Mesenteric fat pad (tissue), 1 donor: ENCODE measurements at places on chromosomes 11 and 22.
A peak's percentile ranks its signal among the peaks of the same experiment; 100 is the strongest.

DNA sequence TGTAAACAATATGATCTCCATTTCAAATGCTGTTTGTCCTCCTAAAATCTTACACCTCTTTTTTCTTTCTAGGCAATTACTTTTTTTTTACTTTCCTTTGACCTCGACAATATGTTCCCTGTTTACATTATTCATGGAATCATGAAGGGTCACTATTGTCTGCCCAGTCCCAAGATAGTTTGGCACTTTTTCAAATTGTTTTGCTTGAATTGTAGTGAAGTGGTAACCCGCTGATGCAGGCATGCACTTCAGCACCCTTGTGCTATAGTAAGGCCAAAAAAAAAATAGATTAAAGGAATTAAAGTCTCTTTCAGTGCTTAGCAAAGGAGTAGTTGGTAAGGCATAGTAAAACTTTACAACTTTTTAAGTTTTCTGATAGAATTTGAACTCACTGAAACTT lies 90.9 kb downstream of the PAX6 start:
- no peak for DNase-seq

DNA sequence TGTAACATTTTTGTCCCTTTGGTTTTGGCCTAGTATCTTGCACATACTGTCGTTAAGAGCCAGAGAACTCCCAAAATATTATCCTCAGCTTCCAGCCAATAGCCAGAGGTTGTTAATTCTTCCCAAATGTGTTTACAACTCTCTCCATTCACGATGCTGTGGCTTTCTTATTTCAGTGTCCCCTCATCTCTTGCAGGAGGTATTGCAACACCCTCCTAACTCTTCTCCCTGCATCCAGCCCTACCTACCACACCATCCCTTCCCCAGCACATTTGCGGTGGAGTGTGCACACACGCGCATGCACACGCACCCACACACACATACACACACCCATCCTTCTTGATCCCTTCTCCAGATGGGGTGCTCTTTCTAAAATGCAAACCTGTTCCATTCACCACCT lies 75.6 kb upstream of the LMO2 start:
- no peak for DNase-seq

GRCh38 chr22:38755911-38756532 lies at the start of gene SUN2:
SUN2 (minus strand) TSS chr22:38755998; CDS start chr22:38752628, 3,370 bp downstream.
- DNase-seq, result peak; percentile 99

DNA sequence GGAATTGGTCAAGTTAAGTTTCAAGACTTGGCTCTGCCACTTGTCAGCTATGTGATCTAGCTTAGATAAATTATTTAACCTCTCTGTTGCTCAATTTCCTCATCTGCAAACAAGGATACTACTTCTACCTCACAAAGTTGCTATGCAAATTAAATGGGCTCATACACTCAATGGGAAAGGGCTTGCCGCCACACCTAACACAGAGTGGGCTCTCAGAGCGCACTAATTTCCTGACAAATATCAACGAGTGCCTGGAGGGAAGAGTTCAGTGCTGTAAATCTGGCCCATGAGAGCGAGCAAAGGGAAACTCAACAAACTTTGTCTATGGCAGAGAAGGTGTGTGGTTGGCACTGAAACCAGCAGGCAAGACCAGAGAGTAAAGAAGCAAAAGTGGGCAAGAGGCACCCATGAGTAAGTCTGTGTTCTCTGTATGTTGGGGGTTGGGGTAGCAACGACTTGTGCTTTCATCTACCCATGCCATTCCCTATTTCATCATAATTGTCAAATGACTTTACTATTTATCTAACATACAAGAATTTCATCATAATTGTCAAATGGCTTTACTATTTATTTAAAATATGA lies 60.7 kb upstream of the PHF21A start:
- DNase-seq, result no peak

- no peak for DNase-seq
Observed at GRCh38 chr11:71397961-71398360, 50.2 kb downstream of the DHCR7 start.

- DNase-seq, result no peak
Observed at GRCh38 chr11:34266090-34266912, 91.5 kb downstream of the ABTB2 start.

DNA sequence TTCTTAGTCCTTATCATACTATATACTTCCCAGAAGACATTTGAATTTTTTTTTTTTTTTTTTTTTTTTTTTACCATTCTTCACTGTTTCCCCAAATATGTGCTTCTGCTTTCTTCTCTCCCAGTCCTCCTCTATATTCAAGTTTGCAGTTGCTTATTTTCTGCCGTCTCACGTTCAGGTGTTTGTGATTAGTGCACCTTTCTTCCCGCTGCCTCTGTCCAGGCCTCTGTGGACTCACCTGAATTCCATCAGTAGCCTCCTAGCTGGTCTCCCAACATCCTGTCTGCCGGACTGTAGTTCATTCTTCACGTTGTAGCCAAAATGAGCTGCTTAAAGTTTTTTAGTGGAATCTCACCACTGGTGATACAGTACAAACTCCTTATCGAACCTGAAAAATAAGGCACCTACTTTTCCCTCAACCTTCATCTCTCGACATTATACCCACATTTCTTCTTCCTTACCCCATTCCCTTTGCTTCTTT lies 795 bp upstream of the MSANTD4 start:
- DNase-seq, result no peak

GRCh38 chr11:12129227-12129626 lies 18.8 kb downstream of the MICAL2 start:
- no peak for DNase-seq

DNA sequence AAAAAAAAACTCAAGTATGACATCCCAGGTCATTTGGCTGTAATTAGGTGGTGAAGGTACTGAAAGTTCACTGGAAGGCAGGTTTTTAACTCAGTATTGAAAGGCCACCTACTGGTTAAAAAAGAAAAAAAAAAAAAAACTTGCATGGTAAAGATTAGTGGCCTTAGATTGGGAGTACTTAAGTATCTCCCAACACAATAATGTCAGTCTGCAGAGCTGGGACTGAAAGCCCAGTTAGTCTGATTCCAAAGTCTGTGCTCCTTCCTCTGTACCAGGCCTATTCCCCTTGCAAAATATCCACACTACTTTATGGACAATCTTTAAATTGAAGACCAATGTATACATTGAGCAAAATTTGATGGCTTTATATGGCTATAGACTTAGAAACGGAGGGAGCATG lies 85.5 kb downstream of the NOX4 start:
- no peak for DNase-seq

GRCh38 chr22:49295465-49295743 lies 532.3 kb downstream of the BRD1 start:
- peak; percentile 74 for DNase-seq

DNA sequence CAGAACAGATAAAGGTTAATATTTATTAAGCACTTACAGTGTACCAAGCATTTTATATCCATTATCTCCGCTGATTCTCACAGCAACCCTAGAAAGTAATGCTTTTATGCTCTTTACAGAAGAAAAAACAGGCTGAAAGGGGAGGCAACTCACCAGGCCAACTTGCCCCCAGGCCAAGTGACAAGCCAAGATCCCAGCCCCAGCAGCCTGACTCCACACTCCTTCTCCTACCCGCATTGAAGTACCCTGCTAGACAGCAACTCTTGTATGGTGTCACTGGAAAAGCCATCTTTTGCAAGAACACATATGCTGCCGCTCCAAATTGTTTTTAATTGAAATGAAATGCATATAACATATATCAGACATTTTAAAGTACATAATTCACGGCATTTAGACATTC lies 25.6 kb downstream of the SMCO4 start:
- no peak for DNase-seq

DNA sequence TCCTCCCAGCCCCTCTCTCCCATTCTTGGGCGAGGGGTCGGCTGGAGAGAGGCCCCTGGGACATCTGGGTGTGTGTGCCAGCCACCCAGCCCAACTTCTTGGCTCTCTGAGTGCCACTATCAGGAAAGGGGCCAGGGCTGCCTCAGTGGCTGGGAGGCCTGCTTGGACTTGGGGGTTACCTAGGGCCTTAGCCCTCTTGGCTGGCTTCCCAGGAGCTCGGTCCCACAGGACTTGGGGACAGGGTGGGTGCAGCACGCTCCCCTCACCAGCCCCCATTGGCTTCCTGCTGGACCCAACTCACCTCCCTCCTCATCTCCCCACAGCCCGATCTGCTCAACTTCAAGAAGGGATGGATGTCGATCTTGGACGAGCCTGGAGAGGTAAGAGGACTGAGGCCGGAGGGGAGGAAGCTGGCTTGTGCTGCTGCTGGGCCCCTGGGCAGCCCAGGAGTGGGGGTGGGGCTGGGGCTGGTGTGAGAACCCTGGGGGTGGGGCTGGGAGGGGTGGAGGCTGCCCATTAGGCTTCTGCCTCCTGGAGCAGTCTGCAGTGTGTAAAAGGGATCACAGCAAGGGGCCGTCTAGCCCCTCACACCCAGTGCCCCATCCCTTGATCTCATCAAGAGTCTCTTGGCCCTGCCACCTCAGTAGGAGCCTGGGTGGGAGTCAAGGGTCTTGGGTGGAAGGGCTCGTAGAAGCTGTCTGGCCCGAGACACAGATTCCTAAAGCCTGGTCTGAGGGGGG lies 54.8 kb downstream of the TRIOBP start:
- no peak for DNase-seq
